ENCODE measurements at places on chromosomes 12 and 14.

DNA sequence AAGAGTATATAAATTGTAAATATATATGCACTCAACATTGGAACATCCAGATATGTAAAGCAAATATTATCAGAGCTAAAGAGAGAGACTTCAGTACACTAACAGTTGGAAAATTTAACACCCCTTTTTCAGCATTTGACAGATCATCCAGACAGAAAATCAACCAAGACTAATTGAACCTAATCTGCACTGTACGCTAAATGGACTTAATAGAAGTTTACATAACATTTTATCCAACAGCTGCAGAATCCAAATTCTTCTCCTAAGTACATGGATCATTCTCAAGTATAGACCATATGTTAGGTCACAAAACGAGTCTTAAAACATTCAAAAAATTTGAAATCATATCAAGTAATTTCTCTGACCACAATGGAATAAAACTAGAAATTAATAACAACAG is 229.1 kb upstream of the CLEC14A start:
- DNase-seq: no peak

GRCh38 chr12:122473543-122474323 is 27.0 kb downstream of the ZCCHC8 start:
- DNase-seq: no peak

- DNase-seq: no peak
These were observed 298.9 kb downstream of the PCNX1 start for GRCh38 chr14:71206123-71206522.

DNA sequence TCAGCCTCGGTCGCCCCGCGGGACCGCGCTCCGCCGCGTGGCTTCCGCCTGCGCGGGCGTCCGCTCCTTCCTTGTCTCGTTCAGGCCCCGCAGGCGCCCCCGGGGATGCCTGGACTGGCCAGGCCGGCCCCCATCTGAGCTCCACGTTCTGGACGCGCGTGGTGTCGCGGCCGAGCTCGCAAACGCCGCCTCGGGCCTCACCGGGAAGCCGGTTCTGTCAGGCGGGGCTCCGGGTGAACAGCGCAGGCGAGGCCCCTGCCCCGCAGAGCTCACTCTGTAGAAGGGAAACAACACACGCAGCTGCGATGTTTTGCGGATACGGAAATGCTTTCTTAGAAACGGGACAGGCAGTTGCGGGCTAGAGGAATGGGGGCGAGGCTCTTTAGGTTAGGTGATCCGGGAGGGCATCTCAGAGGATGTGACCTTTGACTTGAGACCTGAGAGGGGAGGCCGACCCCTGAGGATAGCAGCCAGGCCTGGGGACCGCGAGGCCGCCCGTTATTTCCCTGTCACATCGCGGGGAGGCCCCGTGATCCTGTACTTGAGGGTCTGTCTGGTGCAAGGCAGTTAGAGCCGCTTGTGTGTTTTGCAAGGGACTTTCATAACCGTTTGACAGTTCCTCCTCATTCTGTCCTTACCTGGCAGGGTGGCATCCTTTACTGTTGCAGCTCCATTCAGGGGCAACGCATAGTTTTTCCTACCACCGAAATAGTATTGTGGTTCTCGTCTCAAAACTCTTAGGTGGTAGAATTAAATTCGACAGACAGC is 584 bp downstream of the VRK1 start:
- DNase-seq: peak; percentile 10

GRCh38 chr14:70999117-70999516 is 91.9 kb downstream of the PCNX1 start:
- no peak for DNase-seq

DNA sequence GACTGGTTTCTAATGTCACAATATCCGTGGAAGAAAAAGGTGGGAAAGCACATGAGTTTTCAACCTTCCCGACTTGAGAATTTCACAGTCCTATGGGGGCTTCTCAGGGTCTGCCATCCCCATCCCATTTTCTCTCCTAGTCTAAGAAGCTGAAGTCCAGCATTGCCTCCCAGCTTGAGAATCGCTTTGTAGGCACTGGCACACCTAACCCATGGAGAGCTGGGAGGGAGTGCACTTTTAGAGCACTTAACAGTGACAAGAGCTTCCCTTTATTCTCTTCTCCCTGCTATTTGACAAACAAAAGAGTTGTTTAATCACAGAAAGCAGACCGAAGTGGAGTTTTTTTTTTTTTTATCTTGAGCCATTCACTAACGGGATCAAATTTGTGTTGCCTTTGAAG is 22.8 kb upstream of the SRRM4 start:
- no peak for DNase-seq

DNA sequence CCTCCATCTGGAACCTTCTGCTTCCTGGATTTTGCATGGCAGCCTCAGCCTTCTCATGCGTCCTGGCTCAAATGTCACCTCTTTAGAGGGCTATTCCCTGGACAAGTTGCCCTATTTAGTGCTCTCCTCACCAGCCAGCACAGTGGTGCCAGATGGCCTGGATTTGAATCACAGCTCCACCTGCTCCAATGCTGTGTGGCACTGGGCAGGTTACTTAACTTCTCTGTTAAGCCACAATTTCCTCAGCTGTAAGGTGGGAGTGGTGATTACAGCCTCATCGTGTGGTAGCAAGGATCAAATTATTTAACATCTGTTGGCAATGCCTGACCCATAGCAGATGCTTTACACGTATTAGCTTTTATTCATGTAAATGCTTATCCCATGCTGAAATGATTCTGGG is 16.7 kb upstream of the POP5 start:
- no peak for DNase-seq

- no peak for DNase-seq
These were observed 274.7 kb downstream of the DAD1 start for GRCh38 chr14:22314183-22314820.

GRCh38 chr12:76398106-76398505 is 49.9 kb upstream of the BBS10 start:
- no peak for DNase-seq

DNA sequence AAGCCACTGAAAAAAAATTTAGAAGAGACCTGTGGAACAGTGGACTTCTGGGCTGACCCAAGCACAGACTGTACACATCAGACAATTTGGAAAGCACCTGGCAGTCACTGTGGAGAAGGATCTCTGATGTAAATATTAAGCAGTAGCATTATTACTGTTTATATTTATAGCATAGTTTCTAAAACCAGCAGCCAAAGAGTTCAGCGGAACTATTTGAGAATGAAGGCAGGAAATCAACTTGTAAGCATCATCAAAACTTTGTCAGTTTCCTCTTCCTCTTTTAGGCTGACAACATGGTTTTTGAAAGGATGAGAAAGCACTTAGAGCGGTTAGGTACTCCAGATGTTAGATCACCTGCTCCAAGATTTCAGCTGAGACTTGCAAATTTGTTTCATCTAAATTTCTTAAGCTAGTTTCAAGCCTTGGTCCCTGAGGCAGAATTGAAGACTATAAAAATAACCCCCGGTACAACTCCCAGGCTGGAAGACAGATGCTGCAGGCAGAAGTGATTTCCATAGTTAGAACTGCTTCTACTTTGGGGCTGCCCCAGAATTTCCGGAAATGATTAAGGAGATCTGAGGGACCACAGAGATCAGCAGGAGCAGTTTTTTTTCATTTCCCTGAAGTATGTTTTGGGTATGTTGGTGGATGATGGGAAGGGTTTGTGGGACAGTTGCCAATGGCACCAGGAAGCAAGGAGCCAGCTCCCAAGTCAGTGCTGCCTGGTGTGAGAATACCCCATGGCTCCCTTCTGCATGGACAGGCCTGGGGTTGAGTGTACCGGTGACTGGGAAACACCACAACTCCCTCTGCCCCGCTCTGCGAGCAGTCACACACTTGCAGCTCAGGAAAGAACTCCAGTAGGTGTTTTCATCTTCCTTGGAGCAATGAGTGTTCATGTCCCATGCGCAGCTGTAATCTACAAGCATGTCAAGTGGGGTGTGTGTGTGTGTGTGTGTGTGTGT is 354.5 kb downstream of the NUAK1 start:
- no peak for DNase-seq

DNA sequence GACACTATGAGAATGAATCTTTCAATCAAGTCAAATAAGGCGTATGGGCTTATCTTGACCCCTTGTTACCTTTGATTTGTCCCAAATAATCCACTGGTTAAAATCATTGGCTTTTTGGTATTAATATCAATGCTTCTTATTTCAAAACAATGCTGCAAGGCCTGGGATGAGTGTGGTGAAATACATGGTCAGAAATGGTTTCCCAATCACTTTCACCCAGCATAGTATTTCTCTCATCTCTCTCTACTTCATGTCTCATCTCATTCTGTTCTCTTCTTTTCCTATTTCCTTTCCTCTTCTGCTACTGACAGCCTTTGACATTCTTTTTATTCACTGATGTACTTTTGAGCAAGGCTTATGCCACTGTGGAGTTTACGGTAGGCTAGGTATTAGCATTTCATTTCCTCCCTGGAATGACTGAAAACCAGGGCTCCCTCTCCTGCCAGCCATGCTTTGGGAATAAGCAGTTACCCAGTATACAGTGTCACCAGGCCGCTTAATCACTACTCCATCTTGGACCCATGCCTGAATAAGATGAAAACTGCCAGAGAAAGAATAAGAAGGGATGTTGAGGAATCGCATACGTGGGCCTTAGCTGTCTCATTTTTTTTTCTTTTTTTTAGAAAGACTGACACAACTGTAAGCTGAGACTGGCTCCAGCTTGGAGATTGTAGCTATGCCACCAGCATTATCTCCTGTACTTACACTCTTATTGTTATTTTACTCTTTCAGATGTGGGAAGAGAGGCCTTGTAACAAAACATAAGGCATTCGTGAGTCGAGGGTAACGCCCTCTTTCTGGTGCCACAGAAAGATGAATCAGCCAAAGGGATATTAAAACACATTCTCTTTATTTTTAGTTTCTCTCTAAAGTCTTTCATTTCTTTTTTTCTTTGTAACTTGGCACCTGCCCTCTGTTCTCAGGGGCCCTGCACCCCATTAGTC is 53.5 kb downstream of the IGF1 start:
- no peak for DNase-seq

- DNase-seq: no peak
These were observed 108.6 kb downstream of the SAMD4A start for GRCh38 chr14:54675236-54676128.

DNA sequence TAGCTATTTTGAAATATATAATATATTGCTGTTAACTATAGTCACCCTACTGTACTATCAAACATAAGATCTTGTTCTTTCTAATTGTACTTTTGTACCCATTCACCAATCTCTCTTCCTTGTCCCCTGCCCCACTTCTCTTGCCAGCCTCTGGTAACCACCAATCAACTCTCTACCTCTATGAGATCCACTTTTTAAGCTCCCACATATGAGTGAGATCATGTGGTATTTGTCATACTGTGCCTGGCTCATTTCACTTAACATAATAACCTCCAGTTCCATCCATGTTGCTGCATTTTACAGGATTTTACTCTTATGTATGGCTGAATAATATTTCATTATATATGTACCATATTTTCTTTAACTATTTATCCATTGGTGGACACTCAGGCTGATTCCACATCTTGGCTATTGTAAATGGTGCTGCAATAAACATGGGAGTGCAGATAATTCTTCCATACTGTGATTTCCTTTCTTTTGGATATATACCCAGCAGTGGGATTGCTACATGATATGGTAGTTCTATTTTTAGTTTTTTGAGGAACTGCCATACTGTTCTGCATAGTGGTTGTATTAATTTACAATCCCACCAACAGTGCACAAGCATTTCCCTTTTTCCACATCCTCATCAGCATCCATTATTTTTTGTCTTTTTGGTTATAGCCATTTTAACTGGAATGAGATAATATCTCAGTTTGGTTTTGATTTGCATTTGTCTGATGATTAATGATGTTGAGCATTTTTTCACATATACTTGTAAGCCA is 33.5 kb upstream of the SPIC start:
- no peak for DNase-seq

DNA sequence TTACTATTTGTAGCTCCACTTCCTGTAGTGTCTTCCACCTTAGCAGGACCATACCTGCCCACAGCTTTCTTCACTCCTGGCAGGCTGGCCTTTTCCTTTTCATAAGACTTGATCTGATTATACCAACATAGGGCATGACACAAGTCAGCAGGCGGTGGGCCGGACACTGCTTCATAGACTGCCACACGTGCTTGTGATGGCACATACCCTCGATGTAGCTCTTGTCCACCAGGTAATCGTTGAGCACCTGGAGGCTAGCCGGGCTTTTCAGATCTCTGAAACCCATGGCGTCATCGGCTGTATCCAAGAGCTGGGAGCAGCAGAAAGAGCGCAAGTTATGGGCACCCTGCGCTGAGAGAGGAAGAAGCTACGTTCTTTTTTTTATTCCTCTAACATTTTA is 53.7 kb upstream of the TMEM263 start:
- DNase-seq: no peak

DNA sequence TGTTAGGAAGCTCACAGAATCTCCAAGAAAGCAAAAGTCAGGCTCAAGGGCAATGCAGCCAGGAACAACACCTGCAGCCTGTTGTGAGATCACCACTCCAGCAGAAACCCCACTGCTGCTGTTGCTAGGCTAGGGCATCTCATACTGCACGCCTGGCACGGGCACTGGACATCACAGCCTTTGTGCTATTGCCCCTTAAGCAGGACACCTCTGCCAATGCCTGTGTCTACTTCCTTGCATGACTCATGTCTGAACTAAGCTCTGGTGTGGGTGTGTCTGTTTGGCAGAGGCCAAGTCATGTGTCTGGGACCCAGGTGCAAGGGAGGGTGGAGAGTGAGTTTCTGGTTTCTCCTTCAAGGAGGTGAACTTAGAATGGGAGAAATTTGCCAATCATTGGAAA is 10.0 kb upstream of the DDX47 start:
- DNase-seq: peak; percentile 10

DNA sequence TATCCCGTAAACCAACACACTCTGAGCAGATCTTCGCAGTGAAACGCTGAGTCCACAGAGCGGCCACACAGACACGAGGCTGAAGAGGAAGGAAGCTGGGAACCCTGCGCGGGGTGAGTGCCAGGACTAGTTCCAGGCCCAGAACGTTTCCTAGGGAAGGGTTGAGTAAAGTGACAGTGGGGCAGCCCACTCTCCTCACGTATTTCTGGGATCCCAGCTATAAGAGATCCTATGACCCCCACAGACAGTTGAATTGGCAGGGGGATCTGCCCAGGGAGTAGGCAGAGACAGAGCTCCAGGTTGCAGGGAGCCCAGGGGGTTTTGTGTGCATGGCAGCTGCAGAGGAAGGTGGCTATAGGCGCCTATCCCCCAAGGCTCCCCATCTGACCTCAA is 51.1 kb downstream of the GTF2A1 start:
- DNase-seq: no peak

DNA sequence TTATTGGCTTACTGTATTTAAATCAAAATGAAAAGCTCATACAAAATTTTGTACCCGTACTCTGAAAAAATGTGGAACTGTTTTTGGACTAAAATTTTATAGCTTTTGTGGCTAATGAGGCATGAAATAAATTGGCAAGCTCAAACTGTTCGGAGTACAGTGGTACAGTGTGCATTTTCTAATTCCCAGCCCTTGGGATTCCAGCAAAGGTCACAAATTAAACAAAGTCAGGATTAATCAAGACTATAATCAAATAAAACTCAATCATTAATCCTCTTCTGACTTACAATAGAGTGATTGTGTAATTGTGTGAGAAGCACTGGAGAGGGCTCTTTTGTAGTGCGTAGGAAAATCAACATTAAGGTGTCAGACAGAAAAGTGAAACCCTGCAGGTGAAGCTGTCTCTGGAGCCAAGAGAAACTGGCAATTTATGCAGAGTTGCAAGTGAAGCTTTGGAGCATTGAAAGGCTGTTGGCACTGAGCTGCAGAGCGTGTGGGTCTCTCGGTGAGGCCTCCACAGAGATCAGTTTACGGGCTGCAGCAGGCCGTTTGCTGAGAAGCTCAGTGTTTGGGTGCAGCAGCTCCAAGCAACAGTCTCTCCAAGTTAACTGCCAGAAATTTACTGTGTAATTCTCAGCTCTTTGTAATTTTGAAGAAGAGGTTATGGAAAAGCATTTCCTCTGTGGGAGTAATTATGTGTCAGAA is 275.9 kb downstream of the FBXL14 start:
- no peak for DNase-seq

- no peak for DNase-seq
These were observed 51.4 kb downstream of the ZFP36L1 start for GRCh38 chr14:68741477-68741791.

Data from activated T-helper 1 cell treated with Interleukin-2 at 50 U/mL for 16 hours (primary cell).